Retina (tissue), 1 donor: ENCODE measurements at places on chromosomes 12 and 14.
A peak's percentile ranks its signal among the peaks of the same experiment; 100 is the strongest.

- no peak for DNase-seq
Measured at GRCh38 chr12:57517187-57517586, 3.1 kb downstream of the DDIT3 start.

GRCh38 chr12:82479511-82479910 is 121.2 kb downstream of the METTL25 start:
- no peak for DNase-seq

DNA sequence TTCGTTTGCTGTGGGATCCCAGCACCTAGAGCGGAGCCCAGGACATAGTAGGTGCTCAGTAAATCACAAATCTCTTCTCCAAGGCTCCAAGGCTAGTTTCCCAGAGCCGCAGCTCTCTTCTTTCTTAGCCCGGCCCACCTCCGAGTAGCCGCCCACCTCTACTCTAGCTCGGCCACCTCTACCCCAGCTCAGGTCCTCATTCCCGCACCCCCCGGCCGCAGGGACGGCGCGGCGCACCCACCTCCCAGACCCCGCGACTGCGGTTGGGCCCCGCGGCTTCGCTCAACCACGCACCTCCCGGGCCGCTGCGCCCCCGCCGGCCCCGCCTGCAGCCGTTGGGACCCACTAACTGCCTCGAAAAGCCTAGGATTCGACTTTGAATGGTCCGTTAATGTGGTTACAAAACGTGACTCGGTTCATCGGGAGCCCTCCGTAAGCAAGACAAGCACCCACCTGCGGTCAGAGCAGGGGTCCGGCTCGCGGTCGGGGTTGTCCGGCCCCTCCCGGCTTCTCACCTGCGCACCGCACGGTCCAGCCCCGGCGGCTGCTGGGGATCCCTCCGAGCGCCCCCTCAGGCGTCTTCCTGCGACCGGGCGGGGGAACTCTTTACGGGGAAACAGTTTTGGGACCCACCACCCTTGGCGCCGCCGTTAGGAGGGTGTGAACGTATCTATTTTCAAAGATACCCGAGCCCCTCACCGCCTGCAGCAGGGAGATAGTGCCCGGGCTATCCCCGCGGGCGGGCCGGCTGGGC is at the start of gene SLC2A14:
SLC2A14 (minus strand) TSS at position 350 of the 754 bp plus-strand sequence. CDS start 3,035 bp downstream, outside the sequence.
- peak; percentile 16 for DNase-seq

- no peak for DNase-seq
Measured at GRCh38 chr14:24312736-24313507, 1.6 kb downstream of the LTB4R start.

GRCh38 chr12:124484526-124484953 is 82.9 kb downstream of the NCOR2 start:
- no peak for DNase-seq

- no peak for DNase-seq
Measured at GRCh38 chr14:32683679-32684078, 255.0 kb upstream of the NPAS3 start.

GRCh38 chr12:53887881-53888280 is 50.8 kb upstream of the HOXC13 start:
- DNase-seq = no peak

- no peak for DNase-seq
Measured at GRCh38 chr12:86407620-86408208, 151.5 kb upstream of the MGAT4C start.

GRCh38 chr14:105646175-105646574 is 119.8 kb downstream of the TMEM121 start:
- DNase-seq = no peak
